ENCODE measurements at places on chromosomes 1 and 21. TPM values are rescaled to one million over a fixed set of nuclear protein-coding genes. Genes with fewer than 3 reads are reported as not detected.
A peak's percentile ranks its signal among the peaks of the same experiment; 100 is the strongest.

- DNase-seq: peak; percentile 57
- no peaks in the 10 kb centered on the region for H3K36me3 ChIP-seq
- H3K4me1 ChIP-seq: 0 out of 2 replicates have a peak, but pooled peaks cover 7% of the 10 kb centered on the region
- no peak overlapping the region for H3K4me3 ChIP-seq
Observed at GRCh38 chr1:183318433-183318832, 99.7 kb downstream of the NMNAT2 start.

NCAM2 gene
- total RNA-seq: not detected

GRCh38 chr1:25537153-25537831 lies 6.1 kb upstream of the LDLRAP1 start:
- DNase-seq: no peak
- no peak overlapping the region for H3K27ac ChIP-seq
- peaks cover 7% of the 10 kb centered on the region for H3K4me1 ChIP-seq
- H3K27me3 ChIP-seq: no peaks in the 10 kb centered on the region
- no peak overlapping the region for H3K4me3 ChIP-seq

- H3K36me3 ChIP-seq: no peaks in the 10 kb centered on the region
- H3K4me1 ChIP-seq: no peaks in the 10 kb centered on the region
- no peak overlapping the region for H3K27ac ChIP-seq
- no peak for DNase-seq
Observed at GRCh38 chr1:180451504-180451903, 50.9 kb downstream of the ACBD6 start.

DNA sequence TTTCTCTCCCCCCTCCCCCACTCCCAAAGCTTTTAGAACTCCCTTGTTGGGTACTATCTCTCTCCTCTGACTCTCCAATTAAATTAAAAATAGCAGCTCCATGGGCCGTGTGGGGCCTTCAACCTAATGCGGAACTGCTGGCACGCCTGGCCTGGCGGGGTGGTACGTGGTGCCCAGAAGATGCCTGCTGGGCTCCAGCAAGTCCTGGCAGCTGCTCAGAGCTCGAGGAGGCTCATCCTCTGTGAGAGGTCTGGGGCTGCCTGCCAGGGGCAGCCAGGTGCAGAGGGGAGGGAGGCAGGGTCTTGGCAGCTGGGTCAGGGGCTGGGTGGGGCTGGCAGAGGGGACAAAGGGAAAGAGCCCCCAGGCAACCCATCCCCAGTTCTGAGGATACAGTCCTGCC lies 74.4 kb downstream of the ACTL8 start:
- H3K4me1 ChIP-seq: no peaks in the 10 kb centered on the region
- no peak overlapping the region for H3K27ac ChIP-seq
- H3K27me3 ChIP-seq: no peaks in the 10 kb centered on the region
- H3K36me3 ChIP-seq: no peaks in the 10 kb centered on the region
- DNase-seq: no peak

GRCh38 chr1:203167026-203167912 lies 8.4 kb downstream of the MYBPH start:
- H3K36me3 ChIP-seq: no peaks in the 10 kb centered on the region
- DNase-seq: no peak
- H3K27ac ChIP-seq: peak overlapping the region; percentile 46
- H3K4me1 ChIP-seq: peaks cover 50% of the 10 kb centered on the region
- H3K27me3 ChIP-seq: no peaks in the 10 kb centered on the region

DNA sequence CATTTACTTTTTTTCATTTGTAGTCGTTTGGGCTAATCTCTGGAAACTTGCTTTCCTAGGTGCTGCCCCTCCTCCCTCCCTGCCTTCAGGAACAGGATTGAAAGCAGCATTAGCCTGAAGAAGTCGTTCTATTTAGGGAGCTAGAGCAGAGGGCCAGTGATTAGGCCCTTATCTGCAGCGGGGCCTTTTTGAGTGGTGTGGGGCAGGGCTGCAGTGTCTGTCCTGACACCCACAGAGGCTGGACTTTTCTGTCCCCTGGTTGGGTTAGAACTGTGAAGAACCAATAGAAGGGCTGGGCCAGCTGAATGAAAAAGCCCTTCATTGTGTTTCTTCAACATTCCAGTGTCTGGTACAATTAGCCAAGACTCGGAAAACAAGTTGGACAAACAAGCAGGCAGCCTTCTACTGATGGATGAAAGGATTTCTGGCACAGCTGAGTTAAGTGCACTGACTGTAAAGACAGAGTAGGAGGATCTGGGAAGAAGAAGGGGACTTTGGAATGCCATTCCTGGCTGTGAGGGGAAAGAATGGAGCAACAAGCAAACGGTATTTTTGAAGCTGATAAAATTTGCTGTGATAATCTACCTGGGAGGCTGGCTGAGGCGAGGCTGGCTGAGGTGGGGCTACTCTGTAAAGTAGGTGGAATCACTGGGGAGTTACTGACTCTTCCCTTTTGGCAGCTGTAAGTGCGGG lies 9.7 kb downstream of the MACF1 start:
- H3K4me3 ChIP-seq: no peak overlapping the region
- H3K4me1 ChIP-seq: peaks cover 47% of the 10 kb centered on the region
- no peaks in the 10 kb centered on the region for H3K27me3 ChIP-seq
- H3K27ac ChIP-seq: peak overlapping the region; percentile 83
- peak; percentile 84 for DNase-seq

GRCh38 chr1:90959352-90960206 lies 62.3 kb downstream of the ZNF644 start:
- no peak overlapping the region for H3K4me3 ChIP-seq
- peaks cover 5% of the 10 kb centered on the region for H3K4me1 ChIP-seq
- no peaks in the 10 kb centered on the region for H3K27me3 ChIP-seq
- no peak overlapping the region for H3K27ac ChIP-seq
- no peaks in the 10 kb centered on the region for H3K36me3 ChIP-seq

- no peak overlapping the region for H3K27ac ChIP-seq
- DNase-seq: no peak
- H3K36me3 ChIP-seq: no peaks in the 10 kb centered on the region
- H3K4me1 ChIP-seq: no peaks in the 10 kb centered on the region
- no peaks in the 10 kb centered on the region for H3K27me3 ChIP-seq
- H3K4me3 ChIP-seq: no peak overlapping the region
Observed at GRCh38 chr21:28738882-28739281, 253.8 kb downstream of the LTN1 start.

DNA sequence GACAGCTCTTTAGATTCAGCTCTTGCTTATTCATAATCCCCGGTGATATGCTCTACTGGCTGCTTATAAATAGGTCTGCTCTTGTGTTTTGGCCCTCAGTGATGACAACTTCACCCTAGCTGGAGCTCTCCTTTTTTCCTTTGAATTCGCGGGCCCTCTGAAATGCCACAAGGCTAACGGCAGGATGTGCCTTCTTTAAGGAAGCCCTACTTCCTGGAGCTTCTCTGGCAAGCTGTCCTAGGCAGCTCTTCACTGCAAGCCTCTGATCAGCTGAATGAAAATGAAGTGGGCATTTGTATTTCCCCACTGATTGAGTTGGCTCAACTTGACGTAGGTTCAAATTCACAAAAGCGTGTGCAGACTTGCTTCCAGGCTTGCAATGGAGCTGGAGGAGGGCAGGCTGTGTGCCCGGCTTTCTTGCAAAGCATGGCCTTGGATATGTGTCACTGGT lies 22.2 kb downstream of the SGIP1 start:
- H3K36me3 ChIP-seq: no peaks in the 10 kb centered on the region
- no peaks in the 10 kb centered on the region for H3K27me3 ChIP-seq
- no peak overlapping the region for H3K27ac ChIP-seq

DNA sequence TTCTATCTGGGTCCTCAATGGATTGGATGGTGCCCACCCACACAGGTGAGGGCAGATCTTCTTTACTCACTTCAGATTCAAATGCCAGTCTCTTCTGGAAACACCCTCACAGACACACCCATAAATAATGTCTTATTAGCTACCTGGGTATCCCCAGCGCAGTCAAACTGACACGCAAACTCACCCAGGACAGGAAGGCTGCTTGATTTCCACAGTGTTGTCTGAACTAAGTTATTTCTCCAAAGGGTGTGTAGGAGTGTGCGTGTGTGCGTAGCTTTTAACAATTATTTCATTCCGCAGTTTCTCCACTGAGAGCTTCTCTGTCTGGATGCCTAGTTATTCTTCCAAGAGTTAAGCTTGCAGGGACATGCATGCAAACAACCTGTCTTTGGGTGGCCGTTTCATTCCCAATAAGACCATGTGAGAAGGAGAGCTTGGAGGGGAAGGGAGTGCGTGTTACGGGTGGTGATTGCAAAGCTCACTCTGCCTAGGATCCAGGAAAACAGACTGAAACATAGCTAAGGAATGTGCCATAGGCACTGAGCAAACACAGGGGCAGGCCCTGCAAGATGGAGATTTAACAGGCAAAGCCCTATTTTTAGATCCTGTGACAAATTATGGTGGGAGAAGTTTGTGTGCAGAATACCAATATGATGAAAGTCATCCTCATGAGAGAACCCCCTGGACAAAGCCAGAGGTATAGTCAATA lies 269.7 kb downstream of the DYRK1A start:
- no peaks in the 10 kb centered on the region for H3K36me3 ChIP-seq
- no peak overlapping the region for H3K27ac ChIP-seq
- no peaks in the 10 kb centered on the region for H3K4me1 ChIP-seq

DNA sequence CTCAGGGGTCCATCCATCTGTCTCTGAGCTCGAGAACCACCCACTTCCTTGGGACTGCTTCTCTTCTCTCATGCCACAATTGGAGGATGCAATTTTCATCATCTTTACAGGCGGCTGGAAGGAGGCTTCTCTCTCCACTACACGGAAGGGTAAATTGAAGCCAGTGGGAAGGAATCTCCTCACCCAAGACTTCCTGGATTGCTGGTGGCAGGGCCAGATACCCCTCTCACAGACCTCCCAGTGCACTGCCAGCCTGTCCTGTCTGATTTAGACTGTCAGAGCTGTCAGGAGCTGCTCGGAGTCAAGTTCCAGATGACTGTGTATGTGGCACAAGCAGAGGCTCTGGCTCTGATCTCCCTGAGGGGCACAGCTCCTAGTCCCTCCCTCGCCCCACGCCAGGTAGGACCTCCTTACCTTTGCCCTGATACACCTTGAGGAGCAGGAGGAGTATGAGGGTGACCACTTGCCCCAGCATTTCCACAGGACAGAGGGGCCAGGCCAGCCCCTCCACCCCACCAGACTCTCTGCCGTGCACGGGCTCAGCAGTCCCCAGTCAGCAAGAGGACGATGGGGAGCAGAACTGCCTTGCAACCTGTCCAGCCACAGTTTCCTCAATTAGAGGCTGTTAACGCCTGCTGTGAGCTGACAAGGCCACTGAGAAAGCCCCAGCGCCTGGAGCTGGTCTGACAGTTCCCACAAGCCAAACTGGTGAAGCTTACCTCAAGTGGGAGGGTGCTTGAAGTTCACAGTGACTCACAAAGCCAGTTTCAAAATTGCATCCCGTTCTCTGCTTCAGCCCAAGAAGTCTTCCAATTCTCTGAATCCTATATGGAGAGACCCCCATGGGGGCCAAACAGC lies at the start of gene CD244:
TSS of gene CD244 (minus strand) at position 685 of the 858 bp plus-strand sequence. CDS start at position 475, 210 bp downstream.
- H3K27me3 ChIP-seq: no peaks in the 10 kb centered on the region
- H3K27ac ChIP-seq: peak within 1 kb of the TSS; percentile 12
- H3K4me3 ChIP-seq: no peak within 1 kb of the TSS
- peaks cover 34% of the 10 kb centered on the region for H3K4me1 ChIP-seq
- no peak for DNase-seq
- no peaks in the 10 kb centered on the region for H3K36me3 ChIP-seq

DNA sequence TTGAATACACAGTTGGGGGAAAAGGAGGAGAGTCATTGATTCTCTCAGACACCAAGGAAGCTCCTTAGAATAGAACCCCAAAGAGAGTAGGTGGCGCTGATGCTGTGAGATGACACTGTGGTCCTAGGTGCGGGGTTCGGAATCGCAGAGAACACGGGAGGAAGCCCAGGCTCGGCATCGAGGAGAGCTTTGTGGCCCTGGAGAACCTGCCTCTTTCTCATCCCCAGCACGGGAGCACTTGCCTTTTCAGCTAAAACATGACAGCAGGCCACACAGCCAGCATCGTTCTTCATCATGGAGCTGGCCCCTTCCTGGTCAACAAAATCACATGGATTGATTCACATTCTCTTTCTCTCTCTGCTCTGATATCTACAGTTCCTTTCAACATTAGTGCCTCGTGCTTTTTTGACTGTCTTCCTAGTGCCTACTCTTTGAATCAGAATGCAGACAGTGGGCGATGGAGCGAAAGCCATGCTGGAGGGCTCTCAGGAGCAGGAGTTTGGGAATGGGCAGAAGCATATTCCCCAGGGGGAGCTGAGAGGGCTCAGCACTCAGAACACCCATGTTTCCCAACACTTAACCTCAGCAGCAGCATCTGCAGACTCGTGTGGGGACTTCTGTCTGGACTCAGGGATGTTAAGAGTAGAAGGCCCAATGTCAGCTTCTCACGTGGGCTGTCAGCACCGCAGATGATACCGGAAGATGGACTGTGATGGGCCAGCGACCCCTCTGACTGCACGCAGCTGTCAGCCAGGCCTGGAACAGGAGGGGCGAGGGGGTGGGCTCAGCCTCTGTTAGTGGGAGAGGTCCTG lies 539.4 kb downstream of the KIF26B start:
- no peak overlapping the region for H3K27ac ChIP-seq
- H3K4me1 ChIP-seq: no peaks in the 10 kb centered on the region
- DNase-seq: no peak
- H3K27me3 ChIP-seq: no peaks in the 10 kb centered on the region
- H3K36me3 ChIP-seq: no peaks in the 10 kb centered on the region

Measured in Caco-2 (cell line).